Tibial nerve (tissue), 4 donors: ENCODE measurements at places on chromosomes 6 and 20.

- no peaks in the 10 kb centered on the region for H3K36me3 ChIP-seq
- H3K4me1 ChIP-seq, result no peaks in the 10 kb centered on the region
- H3K4me3 ChIP-seq, result no peak overlapping the region
- DNase-seq, result no peak
- H3K27ac ChIP-seq, result no peak overlapping the region
These were observed 7.5 kb downstream of the SF3B5 start for GRCh38 chr6:144087789-144088426.

- H3K36me3 ChIP-seq, result no peaks in the 10 kb centered on the region
- H3K4me3 ChIP-seq, result no peak overlapping the region
- no peaks in the 10 kb centered on the region for H3K27me3 ChIP-seq
- no peak for DNase-seq
- H3K27ac ChIP-seq, result no peak overlapping the region
These were observed 16.4 kb downstream of the TBPL1 start for GRCh38 chr6:133969285-133969920.

DNA sequence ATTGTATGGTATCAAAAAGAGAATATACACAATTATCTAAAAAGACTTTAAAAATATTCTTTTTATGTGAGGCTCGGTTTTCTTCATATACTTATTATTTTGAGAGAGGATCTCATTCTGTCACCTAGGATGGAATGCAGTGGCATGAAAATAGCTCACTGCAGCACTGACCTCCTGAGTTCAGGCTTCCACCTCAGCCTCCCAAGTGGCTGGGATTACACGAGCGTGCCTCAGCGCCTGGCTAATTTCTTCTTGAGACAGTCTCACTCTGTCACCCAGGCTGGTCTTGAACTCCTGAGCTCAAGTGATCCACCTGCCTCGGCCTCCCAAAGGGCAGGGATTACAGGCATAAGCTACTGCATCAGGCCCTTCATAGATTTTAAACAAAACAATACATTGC, 10.7 kb downstream of the DEK start:
- no peak overlapping the region for H3K27ac ChIP-seq
- DNase-seq, result no peak
- no peaks in the 10 kb centered on the region for H3K27me3 ChIP-seq
- no peaks in the 10 kb centered on the region for H3K4me1 ChIP-seq
- H3K4me3 ChIP-seq, result no peak overlapping the region

GRCh38 chr20:57749869-57750268, 40.1 kb upstream of the PMEPA1 start:
- no peak for DNase-seq
- no peak overlapping the region for H3K4me3 ChIP-seq
- H3K4me1 ChIP-seq, result peaks cover 14% of the 10 kb centered on the region
- no peak overlapping the region for H3K27ac ChIP-seq
- H3K27me3 ChIP-seq, result no peaks in the 10 kb centered on the region
- H3K36me3 ChIP-seq, result no peaks in the 10 kb centered on the region

DNA sequence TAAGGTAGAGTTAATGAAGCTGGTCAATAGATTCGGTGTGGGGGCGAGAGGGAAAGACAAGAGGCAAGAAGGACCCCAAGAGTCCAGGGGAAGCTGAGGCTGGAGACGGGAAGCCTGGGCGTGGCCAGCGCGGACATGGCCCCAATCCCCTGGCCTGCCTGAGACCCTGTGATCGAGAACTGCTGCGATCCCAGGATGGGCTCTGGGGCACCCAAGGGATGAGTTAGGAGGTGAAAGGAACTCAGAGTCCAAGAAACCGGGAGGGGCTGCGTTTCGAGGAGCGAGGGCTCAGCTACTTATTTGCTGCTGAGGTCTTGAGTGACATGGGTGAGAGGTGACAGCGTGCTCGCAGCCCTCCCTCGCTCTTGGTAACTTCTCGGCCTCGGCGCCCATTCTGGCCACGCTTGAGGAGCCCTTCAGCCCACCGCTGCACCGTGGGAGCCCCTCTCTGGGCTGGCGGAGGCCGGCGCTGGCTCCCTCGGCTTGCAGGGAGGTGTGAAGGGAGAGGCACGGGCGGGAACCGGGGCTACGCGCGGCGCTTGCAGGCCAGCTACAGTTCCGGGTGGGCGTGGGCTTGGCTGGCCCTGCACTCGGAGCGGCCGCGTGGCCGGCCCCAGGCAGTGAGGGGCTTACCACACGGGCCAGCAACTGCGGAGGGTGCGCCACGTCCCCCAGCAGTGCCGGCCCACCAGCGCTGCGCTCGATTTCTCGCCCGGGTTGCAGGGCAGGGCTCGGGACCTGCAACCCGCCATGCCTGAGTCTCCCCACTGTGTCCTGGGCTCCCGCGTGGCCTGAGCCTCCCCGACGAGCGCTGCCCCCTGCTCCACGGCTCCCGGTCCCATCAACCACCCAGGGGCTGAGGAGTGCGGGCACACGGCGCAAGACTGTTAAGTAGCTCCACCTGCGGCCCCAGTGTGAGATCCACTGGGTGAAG, 58.2 kb downstream of the IRF4 start:
- H3K27me3 ChIP-seq, result no peaks in the 10 kb centered on the region
- no peak overlapping the region for H3K4me3 ChIP-seq
- DNase-seq, result no peak
- H3K4me1 ChIP-seq, result no peaks in the 10 kb centered on the region
- no peak overlapping the region for H3K27ac ChIP-seq
- H3K36me3 ChIP-seq, result no peaks in the 10 kb centered on the region

DNA sequence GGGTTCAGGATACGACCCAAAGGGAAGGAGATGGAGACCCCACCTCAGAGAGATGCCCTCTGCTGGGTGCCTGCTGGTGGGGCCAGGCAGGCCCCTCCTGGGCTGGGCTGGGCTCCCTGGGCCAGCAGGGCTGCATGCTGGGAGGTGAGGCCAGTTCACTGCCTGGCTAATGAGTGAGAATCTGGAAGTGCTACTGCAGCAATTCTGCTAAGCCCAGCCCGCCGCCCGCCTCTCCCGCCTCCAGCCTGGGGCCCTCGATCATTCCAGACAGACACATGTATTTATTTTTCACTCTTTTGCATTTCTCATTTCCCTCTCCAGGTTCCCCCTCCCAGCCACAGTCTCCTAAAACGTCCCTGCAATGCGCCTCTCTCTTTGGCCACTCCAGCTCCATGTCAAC, 79.6 kb downstream of the CDH22 start:
- no peak overlapping the region for H3K4me3 ChIP-seq
- no peaks in the 10 kb centered on the region for H3K27me3 ChIP-seq
- H3K36me3 ChIP-seq, result no peaks in the 10 kb centered on the region

DNA sequence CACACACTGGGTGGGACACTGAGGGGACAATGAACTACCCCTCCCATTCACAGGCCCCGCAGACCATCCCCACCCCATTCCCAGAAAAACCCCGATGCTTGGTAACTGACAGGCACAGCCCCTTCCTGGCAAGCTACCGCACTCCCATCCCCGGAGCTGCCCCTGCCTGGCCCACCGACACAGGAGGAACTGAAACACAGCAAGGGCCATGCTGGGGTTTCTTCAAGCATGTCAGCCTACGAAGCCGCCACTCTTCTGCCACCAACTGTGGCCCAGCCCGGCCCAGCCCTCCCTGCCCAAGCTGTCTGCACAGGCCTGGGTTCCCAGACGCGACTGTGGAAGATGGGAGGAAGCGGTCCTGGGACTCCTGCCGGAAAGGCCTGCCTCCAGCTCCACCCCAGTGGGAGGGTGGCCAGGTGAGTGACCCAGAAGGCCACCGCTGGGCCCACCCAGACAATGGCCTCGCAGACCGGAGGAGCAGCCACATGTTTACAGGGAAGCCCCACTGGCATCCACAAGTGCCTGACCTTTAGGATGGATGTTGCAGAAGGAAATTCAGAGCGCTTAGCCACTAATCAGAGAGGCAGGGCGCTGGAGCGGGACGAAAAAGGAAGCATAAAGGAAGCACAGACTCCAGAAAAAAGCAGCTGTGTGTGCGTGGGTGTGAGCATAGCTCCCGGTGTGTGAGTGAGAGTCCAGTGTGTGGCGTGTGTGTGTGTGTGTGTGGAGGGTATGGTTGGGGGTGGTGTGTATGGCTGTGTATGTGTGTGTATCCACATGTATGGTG, 91.6 kb downstream of the PRND start:
- peak overlapping the region; percentile 87 for H3K27ac ChIP-seq
- no peak overlapping the region for H3K4me3 ChIP-seq
- no peak for DNase-seq
- no peaks in the 10 kb centered on the region for H3K36me3 ChIP-seq
- peaks cover 60% of the 10 kb centered on the region for H3K4me1 ChIP-seq
- no peaks in the 10 kb centered on the region for H3K27me3 ChIP-seq

GRCh38 chr6:155497273-155497672, 41.6 kb upstream of the NOX3 start:
- H3K4me3 ChIP-seq, result no peak overlapping the region
- H3K4me1 ChIP-seq, result peaks cover 29% of the 10 kb centered on the region
- H3K27me3 ChIP-seq, result no peaks in the 10 kb centered on the region
- DNase-seq, result no peak
- no peak overlapping the region for H3K27ac ChIP-seq
